Dorsolateral prefrontal cortex (tissue), 122 donors: ENCODE measurements at places on chromosomes 11 and 22. TPM values are rescaled to one million over a fixed set of nuclear protein-coding genes. Genes with fewer than 3 reads are reported as not detected.

DNA sequence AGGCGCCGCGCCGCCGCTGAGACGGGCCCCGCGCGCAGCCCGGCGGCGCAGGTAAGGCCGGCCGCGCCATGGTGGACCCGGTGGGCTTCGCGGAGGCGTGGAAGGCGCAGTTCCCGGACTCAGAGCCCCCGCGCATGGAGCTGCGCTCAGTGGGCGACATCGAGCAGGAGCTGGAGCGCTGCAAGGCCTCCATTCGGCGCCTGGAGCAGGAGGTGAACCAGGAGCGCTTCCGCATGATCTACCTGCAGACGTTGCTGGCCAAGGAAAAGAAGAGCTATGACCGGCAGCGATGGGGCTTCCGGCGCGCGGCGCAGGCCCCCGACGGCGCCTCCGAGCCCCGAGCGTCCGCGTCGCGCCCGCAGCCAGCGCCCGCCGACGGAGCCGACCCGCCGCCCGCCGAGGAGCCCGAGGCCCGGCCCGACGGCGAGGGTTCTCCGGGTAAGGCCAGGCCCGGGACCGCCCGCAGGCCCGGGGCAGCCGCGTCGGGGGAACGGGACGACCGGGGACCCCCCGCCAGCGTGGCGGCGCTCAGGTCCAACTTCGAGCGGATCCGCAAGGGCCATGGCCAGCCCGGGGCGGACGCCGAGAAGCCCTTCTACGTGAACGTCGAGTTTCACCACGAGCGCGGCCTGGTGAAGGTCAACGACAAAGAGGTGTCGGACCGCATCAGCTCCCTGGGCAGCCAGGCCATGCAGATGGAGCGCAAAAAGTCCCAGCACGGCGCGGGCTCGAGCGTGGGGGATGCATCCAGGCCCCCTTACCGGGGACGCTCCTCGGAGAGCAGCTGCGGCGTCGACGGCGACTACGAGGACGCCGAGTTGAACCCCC, 798 bp downstream of the BCR start:
- no peak for DNase-seq

DNA sequence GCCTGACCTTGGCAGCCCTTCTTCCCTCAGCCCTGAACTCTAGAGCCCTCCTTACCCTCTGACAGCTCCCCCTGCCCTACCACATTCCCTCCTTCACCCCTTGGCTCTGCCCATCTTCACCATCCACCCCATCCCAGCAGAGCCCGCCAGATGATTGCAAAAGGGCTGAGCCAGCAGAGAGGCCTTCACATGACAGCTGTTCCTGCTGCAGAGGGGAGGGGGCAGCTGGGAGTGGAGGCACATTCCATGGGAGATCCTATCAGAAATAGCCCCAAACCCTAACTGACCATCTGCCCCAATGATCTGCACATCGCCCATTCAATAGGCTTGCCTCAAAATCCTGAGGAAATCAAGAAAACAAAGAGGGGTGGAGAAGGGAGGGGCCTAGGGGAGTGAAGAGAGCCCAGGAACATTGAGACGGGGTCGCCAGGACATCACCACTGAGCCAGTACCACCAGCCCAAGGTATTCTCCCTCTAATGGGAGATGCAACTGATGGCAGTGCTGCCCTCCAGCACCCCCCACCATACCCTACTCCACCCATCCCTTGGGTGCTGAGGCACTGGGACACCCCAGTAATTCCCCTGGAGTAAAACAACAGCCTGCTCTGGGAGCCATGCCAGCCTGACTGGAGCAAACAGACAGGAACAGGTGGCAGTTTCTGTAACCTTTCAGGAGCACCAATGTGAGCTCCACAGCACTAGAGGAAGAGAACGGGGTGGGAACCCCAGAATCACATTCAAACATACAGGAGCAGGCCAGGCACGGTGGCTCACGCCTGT, 8.0 kb upstream of the AHNAK start:
- no peak for DNase-seq

Gene OR10V1
- total RNA-seq: not detected

Gene NRIP3
- 56.1 TPM for total RNA-seq
